ENCODE measurements at places on chromosomes 13 and 19.

- H3K4me1 ChIP-seq = no peaks in the 10 kb centered on the region
- peaks cover 7% of the 10 kb centered on the region for H3K27me3 ChIP-seq
- no peak overlapping the region for H3K4me3 ChIP-seq
- peaks cover 2% of the 10 kb centered on the region for H3K36me3 ChIP-seq
- DNase-seq = no peak
- no peak overlapping the region for H3K27ac ChIP-seq
Measured at GRCh38 chr19:5514001-5514400, 53.8 kb downstream of the TINCR start.

- peaks cover 48% of the 10 kb centered on the region for H3K4me1 ChIP-seq
- peak; percentile 65 for DNase-seq
- peak overlapping the region; percentile 76 for H3K4me3 ChIP-seq
- peak overlapping the region; percentile 92 for H3K27ac ChIP-seq
Measured at GRCh38 chr13:98476106-98476505, 100.8 kb downstream of the STK24 start.

- DNase-seq = no peak
- peak overlapping the region; percentile 2 for H3K4me3 ChIP-seq
- peaks cover 6% of the 10 kb centered on the region for H3K27me3 ChIP-seq
- H3K36me3 ChIP-seq = peaks cover 5% of the 10 kb centered on the region
- H3K27ac ChIP-seq = peak overlapping the region; percentile 20
- H3K4me1 ChIP-seq = peaks cover 12% of the 10 kb centered on the region
Measured at GRCh38 chr13:75324413-75324940, 157.5 kb downstream of the TBC1D4 start.

DNA sequence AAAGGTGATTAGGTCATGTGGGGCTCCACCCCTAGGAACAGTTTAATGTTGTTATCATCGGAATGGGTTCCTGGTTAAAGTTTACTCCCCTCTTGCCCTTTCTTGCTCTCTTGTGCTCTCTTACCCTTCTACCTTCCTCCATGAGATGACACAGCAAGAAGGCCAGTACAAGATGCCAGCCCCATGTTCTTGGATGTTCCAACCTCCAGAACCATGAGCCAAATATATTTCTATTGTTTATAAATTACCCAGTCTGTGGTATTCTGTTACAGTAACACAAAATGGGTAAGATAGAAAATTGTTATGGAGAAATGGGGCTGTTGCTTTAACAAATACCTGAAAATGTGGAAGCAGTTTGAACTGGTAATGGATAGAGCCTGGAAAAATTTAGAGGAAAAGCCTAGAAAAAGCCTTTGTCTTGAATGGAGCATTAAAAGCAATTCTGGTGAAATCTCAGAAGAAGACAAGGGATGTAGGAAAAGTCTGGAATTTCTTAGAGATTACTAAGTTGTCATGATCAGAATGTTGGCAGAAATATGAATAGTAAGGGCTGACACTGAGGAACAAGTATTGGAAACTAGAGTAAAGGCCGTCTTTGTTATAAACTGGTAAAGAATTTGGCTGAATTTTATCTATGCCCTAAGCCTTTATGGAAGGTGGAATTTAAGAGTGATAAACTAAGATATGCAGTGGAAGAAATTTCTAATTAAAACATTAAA lies 53.5 kb upstream of the TSC22D1 start:
- no peak overlapping the region for H3K27ac ChIP-seq
- no peak for DNase-seq
- no peak overlapping the region for H3K4me3 ChIP-seq

DNA sequence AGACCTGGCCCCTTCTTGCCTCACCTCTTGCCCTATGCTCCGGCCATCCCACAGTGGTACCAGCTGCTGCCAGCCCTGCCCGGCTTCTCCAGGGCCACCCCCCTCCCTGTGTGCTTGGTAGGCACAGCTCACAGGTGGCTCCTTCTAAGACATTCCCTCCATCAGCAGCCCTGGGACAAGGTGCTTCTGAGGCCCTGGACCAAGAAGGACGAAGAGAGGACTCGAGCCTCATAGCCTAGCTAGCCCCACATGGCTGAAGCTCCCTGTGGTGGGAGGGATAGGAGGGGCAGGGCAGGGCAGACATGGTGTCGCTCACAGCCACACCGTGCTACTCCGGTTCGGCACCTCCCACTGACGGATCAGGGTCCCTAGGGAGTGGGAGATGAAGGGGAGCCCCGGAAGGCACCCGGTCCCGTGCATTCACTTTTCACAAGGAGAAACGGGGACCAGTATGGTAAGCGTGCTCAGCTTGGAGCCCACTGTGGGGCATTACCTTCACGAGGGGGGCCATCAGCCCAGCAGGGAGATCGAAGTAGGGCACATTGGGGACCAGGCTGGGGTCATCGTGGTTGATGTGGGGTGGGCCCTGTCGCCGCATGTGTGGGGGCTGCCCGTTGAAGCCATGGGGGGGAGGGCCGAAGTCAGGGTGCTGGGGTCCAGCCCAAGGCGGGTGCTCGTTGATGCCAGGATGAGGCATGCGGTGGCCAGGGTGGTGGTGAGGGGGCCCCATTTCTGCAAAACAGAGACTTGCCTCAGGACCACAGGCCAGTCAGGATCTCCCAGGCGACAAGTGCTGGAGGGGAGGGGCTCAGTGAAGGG lies 19.5 kb downstream of the CHERP start:
- no peaks in the 10 kb centered on the region for H3K27me3 ChIP-seq
- H3K4me3 ChIP-seq = no peak overlapping the region
- no peaks in the 10 kb centered on the region for H3K4me1 ChIP-seq

GRCh38 chr19:44822670-44823372 lies 13.9 kb downstream of the BCAM start:
- DNase-seq = no peak
- H3K27ac ChIP-seq = no peak overlapping the region
- H3K4me1 ChIP-seq = no peaks in the 10 kb centered on the region
- H3K27me3 ChIP-seq = peaks cover 19% of the 10 kb centered on the region

DNA sequence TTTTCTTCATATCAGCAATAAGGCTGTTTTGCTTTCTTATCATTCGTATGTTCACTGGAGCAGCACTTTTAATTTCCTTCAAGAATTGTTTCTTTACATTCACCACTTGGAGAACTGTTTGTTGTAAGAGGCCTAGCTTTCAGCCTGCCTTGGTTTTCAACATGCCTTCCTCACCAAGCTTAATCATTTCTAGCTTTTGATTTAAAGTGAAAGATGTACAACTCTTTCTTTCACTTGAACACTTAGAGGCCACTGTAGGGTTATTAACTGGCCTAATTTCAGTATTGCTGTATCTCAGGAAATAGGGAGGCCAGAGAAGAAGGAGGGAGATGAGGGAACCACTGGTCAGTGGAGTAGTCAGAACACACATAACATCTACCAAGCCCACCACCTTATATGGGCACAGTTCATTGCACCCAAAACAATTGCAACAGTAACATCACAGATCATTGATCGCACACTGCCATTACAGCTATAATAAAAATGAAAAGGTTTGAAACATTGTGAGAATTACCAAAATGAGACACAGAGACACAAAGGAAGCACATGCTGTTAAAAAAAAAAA lies 181.4 kb upstream of the TUBA3C start:
- no peaks in the 10 kb centered on the region for H3K27me3 ChIP-seq
- H3K4me3 ChIP-seq = no peak overlapping the region
- H3K36me3 ChIP-seq = no peaks in the 10 kb centered on the region
- DNase-seq = no peak
- H3K27ac ChIP-seq = no peak overlapping the region

DNA sequence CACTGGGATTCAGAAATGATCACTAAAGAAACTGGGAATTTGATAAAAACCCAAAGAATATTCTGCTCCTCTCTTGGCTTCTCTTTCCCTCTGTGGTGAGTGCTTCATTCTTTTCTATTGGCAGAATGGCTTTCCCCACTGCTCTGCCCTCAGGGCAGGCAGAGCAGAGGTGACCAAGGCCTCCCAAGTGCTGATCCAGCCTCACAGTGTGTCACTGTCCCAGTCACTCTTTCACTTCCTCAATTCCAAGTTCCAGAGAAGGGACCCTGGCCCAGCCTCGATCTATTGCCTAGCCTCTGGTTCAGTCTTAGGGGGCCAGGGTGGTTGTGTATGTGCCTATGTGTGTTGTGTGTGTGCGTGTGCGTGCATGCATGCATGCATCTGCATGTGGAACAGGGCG lies 180.6 kb upstream of the TMTC4 start:
- DNase-seq = no peak
- no peak overlapping the region for H3K4me3 ChIP-seq
- no peak overlapping the region for H3K27ac ChIP-seq
- H3K4me1 ChIP-seq = no peaks in the 10 kb centered on the region
- no peaks in the 10 kb centered on the region for H3K27me3 ChIP-seq

DNA sequence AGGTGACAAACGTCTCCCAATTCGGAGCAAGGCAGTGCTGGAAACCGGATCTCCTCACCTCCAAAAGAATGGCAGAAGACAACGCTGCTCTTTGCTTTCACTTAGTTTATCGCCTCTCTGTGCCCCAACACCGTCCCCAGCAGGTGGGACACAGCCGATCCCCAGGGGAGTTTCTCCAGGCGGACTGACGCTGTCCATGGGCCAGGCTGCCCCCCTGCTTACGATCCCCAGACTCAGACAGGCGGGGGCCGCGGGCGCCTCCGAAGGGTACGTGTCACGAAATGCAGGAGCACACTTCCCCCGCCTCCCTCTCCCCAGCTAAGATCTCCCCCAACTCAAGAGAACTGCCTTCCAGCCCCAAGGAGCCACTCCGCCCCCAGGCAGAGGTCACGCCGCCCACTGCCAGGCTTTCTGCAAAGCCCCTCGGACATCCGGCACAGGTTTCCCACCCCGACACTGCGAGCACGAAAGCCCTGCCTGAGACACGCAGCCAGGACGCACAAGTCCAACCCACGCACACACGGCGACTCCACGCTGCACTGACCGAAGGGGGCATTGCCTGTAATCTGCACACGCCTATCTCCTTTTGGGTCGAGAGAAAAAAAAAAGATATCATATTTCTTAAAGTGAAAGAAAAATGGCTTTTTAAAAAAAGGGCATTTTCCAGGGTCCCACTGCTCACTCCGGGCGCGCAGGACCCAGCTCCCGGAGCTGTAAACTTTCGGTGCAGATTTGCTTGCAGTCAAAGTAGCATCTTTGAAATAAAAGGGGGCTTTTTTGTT lies 2.0 kb downstream of the SPRY2 start:
- peaks cover 24% of the 10 kb centered on the region for H3K4me1 ChIP-seq
- DNase-seq = peak; percentile 4
- no peak overlapping the region for H3K4me3 ChIP-seq
- peaks cover 5% of the 10 kb centered on the region for H3K36me3 ChIP-seq

- DNase-seq = no peak
- peaks cover 12% of the 10 kb centered on the region for H3K27me3 ChIP-seq
- no peaks in the 10 kb centered on the region for H3K4me1 ChIP-seq
Measured at GRCh38 chr13:46947425-46948191, 50.8 kb upstream of the HTR2A start.

DNA sequence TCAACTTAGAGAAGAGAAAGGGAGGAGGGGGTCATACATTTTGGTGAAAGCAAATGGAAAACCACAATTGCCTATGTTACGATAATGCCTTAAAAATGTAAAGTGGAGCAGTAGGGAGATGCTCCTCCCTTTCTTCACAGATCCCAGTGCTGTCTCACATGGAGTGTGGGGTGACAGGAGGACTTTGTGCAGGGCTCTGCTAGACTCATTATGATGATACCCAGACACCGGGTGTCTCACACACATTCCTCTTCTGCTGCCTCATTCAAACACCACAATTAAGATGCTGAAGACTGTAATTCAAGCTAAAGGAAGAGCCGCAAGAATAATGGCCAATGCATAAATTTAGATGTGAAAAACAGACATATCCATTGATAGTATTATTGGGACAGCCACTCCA lies 150.6 kb downstream of the LHFPL6 start:
- H3K36me3 ChIP-seq = no peaks in the 10 kb centered on the region
- peaks cover 7% of the 10 kb centered on the region for H3K27me3 ChIP-seq
- DNase-seq = no peak
- H3K4me1 ChIP-seq = no peaks in the 10 kb centered on the region
- no peak overlapping the region for H3K4me3 ChIP-seq

GRCh38 chr13:99391781-99392469 lies 84.7 kb upstream of the GPR183 start:
- H3K27ac ChIP-seq = peak overlapping the region; percentile 46
- peaks cover 7% of the 10 kb centered on the region for H3K36me3 ChIP-seq
- no peak overlapping the region for H3K4me3 ChIP-seq
- no peaks in the 10 kb centered on the region for H3K27me3 ChIP-seq
- peaks cover 19% of the 10 kb centered on the region for H3K4me1 ChIP-seq
- no peak for DNase-seq

- H3K4me1 ChIP-seq = peaks cover 12% of the 10 kb centered on the region
- no peak overlapping the region for H3K27ac ChIP-seq
- H3K27me3 ChIP-seq = no peaks in the 10 kb centered on the region
- H3K36me3 ChIP-seq = peaks cover 14% of the 10 kb centered on the region
- DNase-seq = peak; percentile 58
Measured at GRCh38 chr19:588093-588740, 1.5 kb upstream of the HCN2 start.

DNA sequence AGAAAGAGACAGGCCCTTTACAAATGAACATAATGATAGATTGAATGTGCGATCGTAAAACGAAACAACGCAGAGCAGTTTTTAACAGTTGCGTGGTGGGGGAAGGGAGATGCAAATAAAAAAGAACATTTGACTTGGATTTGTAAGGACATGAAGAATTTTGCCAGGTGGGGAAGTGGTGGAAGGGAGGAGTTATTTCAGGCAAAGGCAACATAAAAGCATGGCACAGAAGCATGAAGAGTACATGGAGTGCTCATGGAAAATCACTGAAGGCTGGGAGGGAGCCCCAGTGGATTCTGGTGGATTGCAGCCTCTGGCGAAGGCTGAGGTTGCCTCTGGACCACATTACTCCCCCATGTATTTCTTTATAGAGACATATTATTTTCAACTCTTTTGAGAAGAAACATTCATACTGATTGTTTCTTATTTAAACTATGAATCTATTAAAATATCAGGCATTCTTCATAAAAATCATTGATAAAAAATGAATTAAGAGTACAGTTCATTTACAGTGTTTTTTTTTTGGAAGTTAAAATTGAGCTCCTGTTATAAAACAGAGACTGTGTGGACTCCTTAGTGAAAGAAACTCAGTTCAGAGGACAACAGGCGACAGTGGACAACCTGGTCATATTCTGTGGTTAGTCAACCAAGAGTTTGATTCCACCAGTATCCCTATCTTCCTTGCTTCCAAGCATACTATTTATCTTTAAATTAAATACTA lies 57.5 kb downstream of the STARD13 start:
- no peaks in the 10 kb centered on the region for H3K4me1 ChIP-seq
- no peak for DNase-seq
- peaks cover under 1% of the 10 kb centered on the region for H3K27me3 ChIP-seq
- H3K36me3 ChIP-seq = no peaks in the 10 kb centered on the region
- H3K27ac ChIP-seq = no peak overlapping the region

GRCh38 chr19:19105365-19106055 lies 32.8 kb downstream of the TMEM161A start:
- H3K27ac ChIP-seq = no peak overlapping the region
- peaks cover 20% of the 10 kb centered on the region for H3K36me3 ChIP-seq
- no peak overlapping the region for H3K4me3 ChIP-seq
- no peaks in the 10 kb centered on the region for H3K27me3 ChIP-seq
- no peak for DNase-seq
- peaks cover 4% of the 10 kb centered on the region for H3K4me1 ChIP-seq

- H3K27me3 ChIP-seq = peaks cover 47% of the 10 kb centered on the region
- H3K4me3 ChIP-seq = no peak overlapping the region
- no peak for DNase-seq
- no peaks in the 10 kb centered on the region for H3K4me1 ChIP-seq
Measured at GRCh38 chr13:98228661-98229341, 51.7 kb upstream of the RNF113B start.

GRCh38 chr13:110015253-110015652 lies 228.9 kb upstream of the IRS2 start:
- H3K4me3 ChIP-seq = no peak overlapping the region
- no peaks in the 10 kb centered on the region for H3K27me3 ChIP-seq
- H3K4me1 ChIP-seq = no peaks in the 10 kb centered on the region
- no peak overlapping the region for H3K27ac ChIP-seq
- no peak for DNase-seq
- no peaks in the 10 kb centered on the region for H3K36me3 ChIP-seq

Measured in effector memory CD8-positive, alpha-beta T cell (primary cell).